Femur (tissue), 1 donor: ENCODE measurements at places on chromosomes 2 and 18.

- no peak for DNase-seq
Observed at GRCh38 chr2:11097038-11097720, 58.1 kb upstream of the SLC66A3 start.

DNA sequence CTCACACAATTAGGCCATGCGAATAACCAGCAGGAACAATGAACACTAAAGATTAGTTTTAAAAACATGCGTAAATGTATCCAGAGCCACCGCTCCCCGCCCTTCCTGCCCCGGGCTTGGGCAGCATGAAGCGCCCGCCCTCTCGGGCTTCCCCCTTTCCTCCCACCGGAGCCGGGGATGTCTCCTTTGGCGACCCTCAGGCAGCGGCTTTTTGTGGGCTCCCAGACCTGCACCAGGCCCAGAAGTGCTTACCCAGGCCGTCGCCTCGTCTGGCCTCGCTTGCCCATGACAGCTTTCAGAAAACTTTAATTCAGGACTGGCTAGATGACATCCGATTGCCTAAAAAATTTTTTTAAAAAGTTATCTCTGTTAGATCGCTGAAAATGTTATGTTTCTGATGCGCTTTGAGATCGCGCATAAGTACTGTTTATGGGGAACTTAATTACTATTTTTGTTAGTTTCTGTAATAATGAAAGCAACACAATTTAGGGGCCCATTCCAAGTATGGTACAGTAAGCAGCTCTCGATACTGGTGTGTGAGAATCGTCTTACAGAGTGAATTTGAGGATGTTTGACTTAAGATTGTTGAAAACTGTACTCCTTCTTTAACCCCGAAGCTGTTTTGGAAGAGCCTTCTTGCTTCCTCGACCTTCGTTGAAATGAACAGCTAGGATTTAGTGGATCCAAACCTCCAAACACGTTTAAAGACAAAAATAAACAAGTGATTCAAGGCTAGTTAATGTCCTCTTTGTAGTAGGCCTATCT, 1.1 kb downstream of the MAP3K20 start:
- DNase-seq = peak; percentile 76

DNA sequence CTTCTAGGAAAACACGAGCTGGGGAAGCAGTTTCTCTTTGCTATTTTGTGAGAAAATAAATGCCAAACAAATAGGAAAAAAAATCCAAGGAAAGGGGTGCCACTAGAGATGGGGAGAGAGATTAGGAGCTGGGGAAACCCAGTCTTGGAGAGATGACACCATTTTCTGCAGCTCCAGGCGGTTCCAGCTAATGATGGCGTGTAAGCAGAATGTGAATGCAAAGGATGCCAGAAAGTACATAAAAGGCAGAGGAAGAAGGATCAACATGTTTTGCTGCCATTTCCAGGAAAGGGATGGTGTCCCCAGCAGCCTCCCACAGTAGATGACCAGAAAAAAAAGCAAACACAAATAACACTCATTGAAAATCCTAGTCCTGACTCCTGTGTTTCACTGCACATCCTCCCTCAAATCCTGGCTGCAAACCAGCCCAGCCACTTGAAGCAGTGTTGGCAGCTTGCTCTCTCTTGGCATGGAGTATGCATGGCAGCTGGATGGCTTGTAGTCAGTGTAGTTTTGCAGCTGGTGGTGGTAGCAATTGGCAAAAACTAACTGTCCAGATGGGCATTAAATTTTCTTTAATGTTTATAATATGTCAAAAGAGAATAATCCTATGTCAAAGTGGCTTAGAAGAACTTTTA, 93.6 kb downstream of the FTCDNL1 start:
- peak; percentile 88 for DNase-seq

DNA sequence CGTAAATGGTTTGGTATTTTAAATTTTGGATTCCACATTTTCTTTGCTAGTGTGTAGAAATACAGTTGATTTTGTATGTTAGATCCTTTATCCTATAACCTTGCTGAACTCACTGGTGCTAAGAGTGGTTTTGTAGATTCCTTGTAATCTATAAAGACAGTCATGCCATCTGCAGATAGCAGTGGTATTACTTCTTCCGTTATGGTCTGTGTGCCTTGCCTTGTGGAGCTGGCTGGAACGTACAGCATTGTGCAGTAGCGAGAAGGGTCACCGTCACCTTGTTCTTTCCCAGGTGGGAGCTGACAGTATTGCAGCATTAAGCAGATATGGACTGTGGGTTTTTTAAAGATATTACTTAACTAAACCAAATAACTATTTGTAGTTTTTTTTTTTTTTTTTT, 33.7 kb downstream of the ATP9B start:
- DNase-seq = no peak

DNA sequence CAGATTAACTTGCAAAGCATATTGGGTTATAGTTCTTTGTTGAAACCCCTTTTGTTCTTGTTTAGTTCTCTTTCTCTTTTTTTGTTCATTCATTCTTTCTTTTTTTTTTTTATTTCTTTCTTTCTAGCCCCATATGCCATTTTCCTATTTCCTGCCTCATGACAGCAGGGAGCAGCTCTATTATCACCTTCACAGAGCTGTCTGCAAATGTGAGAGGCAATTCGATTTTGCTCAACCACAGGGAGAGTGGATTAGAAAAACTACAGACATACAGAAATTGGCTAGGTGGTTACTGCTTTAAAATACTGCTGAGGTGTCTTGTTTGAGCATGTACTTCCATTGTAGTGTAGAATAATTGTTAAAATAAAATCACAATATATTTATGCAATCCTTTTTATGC, 44.2 kb upstream of the TBR1 start:
- no peak for DNase-seq

GRCh38 chr2:26691881-26692278, 642 bp upstream of the KCNK3 start:
- no peak for DNase-seq

- DNase-seq = no peak
Observed at GRCh38 chr18:56568986-56569385, 69.4 kb downstream of the TXNL1 start.

DNA sequence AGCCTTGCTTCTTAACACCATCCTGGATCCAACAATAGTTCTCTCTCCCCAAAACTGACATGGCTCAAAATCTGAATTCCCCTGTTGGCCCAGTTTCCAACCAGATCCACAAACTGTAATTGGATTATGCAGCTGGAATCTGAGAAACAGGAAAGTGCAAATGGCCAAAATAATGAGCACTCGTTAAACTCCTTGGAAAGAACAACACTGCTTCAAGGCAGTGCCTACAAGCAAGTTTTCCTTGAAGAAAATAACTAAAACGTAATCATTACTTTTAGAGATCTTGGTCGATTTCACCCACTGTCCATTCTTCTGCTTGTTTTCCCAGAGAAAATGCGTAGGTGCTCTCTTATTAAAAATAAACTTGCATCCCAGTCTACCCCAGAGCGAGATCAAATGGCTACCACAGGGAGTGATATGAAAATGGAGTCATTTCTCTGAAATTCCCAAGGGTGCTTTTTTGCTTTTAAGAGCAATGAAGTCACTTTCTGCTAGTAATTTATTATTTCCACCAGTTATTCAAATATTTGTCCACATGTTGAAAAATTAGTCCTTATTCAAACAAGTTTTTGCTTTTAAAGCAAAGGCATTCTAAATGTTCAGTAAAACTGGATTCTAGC, 264.2 kb downstream of the C1D start:
- no peak for DNase-seq

- DNase-seq = peak; percentile 33
Observed at GRCh38 chr18:79532313-79533007, 136.7 kb downstream of the NFATC1 start.
